ENCODE measurements at places on chromosomes 16 and 17.
A peak's percentile ranks its signal among the peaks of the same experiment; 100 is the strongest.

- no peak for DNase-seq
Observed at GRCh38 chr17:1267471-1267943, 2.7 kb upstream of the BHLHA9 start.

GRCh38 chr16:89167425-89167941, 4.1 kb upstream of the CDH15 start:
- peak; percentile 87 for DNase-seq

DNA sequence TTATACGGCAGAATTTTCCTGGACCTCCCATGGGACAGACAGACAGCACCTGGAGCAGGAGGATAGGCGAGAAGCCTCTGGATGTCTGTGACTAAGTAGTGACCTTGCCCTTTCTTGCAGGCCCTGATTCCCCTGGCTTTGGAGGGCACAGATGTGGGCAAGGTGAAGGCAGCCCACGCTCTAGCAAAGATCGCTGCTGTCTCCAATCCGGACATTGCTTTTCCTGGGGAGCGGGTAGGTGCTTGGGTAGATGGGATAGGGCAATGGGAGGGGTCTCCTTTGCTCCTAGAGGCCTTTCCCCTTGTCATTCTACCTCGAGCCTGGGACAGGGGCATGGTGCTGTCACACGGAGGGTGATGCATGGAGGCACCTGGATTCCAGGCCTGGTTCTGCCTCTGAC, 17.3 kb downstream of the SLC35G3 start:
- DNase-seq: no peak

DNA sequence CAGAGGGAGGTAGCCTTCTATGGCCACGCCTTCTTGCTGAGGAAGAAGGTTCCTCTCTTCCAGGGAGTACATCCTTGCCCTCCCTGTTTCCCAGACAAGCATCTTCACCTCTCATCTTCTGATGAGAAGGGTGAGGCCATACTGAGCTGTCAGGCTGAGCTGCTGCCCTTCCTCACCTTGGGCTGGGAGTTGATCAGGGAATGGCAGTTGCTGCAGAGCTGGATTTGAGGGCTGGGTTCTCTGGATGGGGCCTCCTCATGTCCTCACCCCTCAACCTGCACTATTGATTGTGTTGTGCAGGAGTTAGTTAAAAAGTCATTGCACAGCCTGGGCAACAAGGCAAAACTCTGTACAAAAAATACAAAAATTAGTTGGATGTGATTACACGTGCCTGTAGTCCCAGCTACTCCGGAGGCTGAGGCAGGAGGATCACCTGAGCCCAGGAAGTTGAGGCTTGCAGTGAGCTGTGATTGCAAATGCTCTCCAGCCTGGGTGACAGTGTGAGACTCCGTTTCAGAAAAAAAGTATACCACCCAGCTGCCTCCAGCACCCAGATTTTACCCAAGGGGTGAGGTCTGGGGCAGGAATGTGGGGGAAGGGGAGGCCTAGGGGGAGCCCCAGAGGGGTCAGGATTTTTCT, 2.0 kb downstream of the ERBB2 start:
- no peak for DNase-seq

DNA sequence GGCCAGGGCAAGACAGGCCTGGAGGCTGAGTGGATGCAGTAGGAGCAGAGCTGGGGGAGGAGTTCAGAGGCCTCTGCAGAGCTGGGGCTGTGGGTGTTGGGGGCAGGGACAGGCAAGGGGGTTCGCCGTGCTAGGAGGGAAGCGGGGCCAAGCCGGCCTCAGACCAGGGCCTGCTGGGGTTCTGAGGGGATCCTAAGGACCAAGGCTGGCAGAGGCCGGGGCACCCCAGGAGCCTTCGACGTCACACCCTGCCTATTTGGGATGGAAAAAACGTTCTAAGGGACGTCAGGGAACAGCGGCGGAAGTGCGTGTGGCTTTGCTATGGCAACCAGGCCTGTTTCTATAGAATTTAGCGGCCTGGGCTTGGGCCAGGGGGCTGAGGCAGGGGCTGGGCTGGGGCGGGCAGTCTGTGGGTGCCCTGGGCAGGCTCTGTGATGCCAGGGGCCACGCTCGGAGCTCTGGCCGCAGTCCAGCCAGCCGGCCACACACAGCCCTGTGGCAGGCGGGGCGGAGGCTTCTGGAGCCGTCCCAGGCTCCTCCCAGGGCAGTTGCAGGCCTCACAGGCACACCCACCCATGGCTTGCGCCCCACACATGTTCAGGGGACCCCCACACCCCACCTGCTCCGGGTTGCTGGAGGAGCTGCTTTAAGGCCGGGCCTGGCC, 3.7 kb downstream of the TRAF7 start:
- no peak for DNase-seq

DNA sequence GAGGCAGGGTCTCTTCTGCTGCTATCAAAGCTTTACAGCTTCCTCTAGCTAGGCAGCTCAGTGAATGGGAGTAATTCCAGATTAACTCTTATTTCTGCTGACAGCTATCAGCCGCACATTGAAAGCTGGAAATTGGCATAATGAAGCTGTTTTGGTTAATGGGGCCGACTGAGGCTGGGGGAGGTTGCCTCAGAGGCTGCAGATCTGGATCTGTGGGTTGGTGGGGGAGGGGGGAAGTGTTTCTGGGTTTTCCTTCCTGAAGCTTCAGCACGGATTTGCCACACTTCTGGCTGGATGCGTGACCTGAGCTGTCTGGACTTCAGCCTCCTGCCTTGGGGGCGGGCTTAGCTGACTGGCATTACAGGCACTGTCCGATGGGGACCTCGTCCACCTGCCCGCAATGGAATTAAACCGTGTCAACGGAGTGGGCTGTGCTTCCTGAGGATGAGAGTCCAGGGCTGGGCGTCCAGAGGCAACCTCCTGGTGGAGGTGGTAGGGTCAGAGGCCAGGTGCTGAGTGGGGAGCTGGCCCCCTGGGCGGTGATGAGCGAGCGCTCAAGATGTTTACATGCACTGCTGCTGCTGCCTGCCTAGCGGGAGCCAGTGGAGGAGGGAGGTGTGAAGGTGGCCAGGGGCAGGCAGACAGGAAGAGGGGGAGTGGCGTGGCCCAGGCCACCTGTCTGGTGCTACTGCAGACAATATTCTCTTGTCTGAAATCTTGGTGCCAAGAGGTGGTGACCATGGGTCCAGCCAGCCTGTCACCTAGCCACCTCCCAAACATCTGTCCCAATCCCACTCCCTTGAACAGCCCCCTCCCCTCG, 6.7 kb upstream of the ABCC3 start:
- DNase-seq: no peak

DNA sequence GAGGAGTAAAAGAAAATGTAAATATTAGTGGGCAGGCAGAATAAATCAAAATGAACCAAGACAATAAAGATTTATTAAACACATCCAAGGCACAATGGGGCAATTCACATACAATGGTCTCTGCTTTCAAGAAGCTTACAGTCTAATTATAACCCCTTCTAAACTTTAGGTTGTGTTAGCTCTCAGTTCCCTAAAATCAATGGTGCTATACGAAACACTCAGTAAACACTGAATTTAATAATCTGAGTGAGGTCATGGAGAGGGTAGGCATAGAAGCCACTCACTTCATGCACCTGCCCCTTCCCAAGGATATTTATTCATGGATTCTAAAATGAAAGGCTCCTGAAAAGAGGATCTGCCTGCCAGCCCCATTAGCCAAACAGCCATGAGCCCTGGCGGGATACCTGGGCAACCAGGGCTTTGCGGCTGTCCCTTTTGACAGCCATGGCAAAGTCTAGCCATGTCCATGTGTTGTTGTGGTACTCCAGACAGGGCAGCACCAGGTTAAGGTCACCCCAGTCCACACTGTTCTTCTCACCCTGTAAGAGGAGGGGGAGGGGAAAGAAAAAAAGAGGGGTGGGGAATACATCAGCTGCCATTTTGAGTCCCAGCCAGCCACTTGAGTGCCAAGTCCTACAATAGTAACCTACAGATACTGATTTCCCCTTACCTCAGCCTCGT, 1.4 kb upstream of the RSKR start:
- no peak for DNase-seq
